ENCODE measurements at places on chromosomes 2 and 18.

DNA sequence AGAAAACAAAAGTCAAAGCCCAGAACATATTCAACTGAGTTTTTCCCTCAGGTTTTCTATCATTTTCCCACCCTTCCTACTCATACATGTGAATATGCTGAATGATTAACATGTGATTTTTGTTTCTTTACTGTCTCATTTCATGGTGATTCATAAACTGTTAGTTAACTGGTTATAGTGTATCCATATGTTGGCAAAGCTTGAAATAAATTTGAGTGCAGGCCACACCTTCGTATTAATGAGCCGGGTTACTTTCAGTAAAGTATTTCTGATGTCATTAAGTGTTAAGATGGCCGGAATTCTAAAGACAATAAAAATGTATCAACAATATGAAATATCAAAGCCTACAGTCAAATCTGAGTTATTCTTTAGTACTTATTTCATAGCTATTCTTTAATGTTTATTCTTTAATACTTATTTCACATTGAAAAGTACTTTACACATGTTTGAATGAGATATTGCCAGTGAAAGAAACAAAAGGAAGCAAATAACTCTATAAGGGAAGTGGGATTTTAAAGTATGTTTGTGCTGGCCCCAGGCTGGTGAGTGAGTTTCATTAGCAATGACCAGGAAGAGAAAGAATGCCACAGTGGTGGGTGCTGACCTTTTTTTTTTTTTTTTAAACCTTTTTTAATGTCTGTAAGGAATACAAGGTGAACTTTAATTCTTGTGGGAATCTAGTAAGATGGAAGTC is 178.6 kb downstream of the NEDD4L start:
- DNase-seq: no peak

GRCh38 chr2:65354773-65355172 is 77.6 kb downstream of the SPRED2 start:
- no peak for DNase-seq

DNA sequence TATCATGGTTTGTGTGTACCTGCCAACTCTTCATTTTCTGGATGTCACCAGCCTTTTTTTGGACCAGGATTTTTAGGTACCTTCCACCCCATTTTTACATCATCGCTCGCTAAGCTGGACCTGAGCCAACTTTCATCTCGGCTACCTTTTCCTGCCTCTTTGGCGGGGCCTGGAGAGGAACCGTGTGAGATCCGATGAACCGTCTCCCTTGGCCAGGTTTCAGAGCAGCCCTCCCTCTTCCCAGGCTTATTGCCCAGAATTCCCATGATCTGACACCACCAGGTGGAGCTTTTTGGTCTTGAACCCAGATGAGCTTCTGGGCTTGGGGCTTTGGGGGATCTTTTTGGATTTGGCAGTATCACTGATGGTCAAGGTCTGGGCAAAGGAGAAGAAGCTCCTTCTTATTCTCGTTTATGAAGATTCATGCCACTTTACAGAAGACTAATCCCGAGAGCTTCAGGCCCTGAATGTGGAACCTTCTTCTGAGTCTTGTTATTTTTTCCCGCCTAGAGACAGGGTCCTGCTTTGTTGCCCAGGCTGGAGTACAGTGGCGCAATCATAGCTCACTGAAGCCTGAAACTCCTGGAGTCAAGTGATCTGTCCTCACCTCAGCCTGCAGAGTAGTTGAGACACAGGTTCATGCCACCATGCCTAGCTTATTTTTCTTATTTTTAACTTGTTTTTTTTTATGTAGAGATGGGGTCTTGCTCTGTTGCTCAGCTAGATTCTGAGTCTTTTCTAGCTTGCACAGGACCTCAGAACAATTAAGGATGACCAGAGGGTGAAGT is 50.4 kb downstream of the GATA6 start:
- no peak for DNase-seq

DNA sequence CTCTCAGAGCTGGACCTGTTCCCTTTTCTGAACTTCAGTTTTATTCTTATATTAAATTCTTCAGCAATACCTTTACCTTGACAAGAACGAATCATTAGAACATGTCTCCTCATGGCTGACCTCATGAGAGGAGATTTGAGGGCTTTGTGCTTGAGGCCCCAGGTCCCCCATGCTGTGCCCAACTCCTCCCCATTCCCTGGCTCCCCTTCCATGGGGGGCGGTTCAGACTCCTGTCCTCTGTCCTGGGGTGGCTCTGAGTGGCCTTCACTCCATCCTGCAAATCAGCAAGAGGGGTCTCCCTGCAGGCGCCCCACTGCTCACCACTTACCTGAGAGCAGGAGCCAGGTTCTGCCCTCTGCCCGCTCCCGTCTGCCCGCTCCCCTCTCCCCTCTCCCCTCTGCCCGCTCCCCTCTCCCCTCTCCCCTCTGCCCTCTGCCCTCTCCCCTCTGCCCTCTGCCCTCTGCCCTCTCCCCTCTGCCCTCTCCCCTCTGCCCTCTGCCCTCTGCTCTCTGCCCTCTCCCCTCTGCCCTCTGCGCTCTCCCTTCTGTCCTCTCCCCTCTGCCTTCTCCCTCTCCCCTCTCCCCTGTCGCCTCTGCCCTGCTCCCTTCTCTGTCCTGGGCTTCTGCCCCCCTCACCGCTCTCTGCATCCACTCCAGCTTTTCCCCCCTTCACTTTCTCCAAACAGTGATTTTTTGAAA is 98.7 kb upstream of the ALKAL2 start:
- DNase-seq: no peak

DNA sequence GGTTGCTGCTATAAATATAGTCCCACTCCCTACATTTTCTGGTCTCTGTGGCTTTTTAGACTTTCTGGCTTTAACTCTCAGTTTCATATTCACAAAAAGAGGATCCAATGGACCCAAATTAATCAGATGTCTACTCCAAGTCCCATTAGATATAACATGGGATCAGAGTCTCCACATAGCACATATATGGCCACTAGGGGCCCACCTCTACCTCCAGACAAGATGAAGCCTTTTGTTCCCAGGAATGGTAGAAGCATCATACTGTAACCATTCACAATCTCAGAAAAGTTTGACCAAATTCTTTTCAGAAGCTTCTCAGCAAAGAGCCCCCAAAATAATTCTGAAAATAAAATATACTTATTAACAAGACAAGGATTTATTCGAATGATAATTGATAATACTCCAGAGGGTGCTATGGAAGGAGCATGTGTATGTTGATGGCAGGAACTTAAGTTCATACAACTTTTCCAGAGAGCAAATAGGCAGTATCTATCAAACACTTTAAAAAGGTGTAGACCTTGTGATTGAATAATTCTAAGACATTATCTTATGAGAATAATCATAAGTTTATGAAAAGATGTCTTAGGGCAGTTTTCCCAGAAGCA is 382.3 kb upstream of the CRIM1 start:
- DNase-seq: peak; percentile 56

DNA sequence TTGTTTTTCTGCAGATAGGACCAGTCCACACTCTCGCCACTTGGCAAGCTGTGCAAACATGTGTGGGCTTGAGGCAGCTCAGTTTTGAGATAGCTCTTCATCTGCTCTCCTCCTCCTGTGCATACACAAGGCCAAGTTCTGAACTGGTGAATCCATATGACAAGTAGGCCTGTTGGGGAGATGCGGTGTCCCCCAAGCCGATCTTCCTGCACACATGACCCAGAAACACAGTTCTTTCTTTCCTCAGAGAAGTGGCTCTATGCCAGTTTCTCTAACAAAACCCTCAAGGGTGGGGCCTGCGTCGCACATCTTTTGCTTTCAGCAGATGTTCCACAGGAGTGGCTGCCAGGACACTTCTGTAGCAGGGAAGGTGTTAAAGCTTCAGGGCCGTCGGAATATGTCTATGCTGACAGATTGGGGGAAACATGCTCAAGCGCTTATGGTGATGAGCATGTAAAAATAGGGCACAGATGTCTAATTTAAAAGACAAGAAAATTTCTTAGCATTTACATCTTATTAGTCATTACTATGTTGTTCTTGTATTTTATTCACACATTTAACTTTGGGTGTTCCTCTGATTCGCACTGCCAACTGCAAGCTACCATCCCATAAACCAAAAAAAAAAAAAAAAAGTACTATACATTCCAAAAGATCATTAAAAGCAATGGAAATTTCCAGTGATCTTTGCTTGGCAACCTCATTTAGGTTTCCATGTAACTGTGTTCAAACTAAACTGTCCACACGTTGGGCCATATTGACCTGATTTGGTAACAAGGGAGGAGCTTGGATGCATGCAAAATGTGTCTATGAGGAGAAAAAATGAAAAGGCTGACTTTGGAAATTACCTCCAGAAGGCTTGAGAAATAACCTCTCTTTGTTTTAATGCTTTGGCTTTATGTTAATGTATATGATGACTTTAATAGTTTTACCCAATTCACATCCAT is 1055.5 kb upstream of the KLHL29 start:
- DNase-seq: no peak

- no peak for DNase-seq
Measured at GRCh38 chr2:4995466-4995865, 696.7 kb upstream of the SOX11 start.

DNA sequence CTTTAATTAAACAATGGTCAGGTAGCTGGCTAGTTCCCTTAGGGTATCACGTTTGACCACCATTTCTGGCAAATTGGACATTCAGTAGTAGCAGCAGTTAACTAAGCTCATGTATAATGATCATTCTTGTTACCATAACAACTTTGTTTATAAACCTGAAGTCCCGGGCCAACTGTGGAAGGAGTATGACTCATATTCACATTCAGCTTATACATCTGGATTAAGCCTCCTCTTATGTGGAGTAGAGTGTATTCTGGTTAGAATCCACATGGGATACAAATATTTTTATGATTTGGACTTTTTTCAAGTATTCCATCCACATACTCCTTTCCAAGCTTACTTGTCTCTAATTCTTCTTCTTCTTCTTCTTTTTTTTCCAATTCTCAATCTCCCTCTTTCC is 70.3 kb upstream of the ZSWIM2 start:
- no peak for DNase-seq

GRCh38 chr2:197851451-197851850 is 47.1 kb downstream of the PLCL1 start:
- DNase-seq: peak; percentile 31

- DNase-seq: no peak
Measured at GRCh38 chr2:128425216-128425615, 106.5 kb upstream of the HS6ST1 start.

- peak; percentile 42 for DNase-seq
Measured at GRCh38 chr2:222842491-222843174, 18.2 kb upstream of the ACSL3 start.

- no peak for DNase-seq
Measured at GRCh38 chr2:212794471-212794870, 255.9 kb upstream of the ERBB4 start.

All from hematopoietic multipotent progenitor cell treated with erythropoietin and hydrocortisone succinate and interleukin-3 and kit ligand, for 4 days (in vitro differentiated cells).